ENCODE measurements at places on chromosomes 1 and 21.

- DNase-seq: no peak
Measured at GRCh38 chr1:26838474-26839338, 12.2 kb downstream of the ZDHHC18 start.

- no peak for DNase-seq
Measured at GRCh38 chr1:241271427-241271826, 85.6 kb downstream of the RGS7 start.

DNA sequence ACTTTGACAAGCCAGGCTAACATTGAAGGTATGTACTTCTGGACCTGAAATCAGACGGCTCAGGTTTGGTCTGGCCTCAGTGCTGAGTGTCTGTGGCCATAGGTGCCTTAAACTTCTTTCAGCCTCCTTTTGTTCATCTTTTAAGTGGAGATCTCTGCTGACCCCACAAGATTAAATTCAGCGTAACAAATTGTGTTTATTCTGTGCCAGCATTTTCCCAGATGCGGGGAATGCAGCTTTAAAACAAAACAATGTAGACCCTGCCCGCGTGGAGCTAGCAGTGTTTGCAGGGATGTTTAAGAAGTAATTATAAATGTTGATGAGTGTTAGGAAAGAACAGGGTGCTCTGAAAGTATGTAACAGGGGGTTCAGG lies 923 bp downstream of the CAP1 start:
- no peak for DNase-seq

- DNase-seq: no peak
Measured at GRCh38 chr1:169426174-169426705, 1.0 kb downstream of the CCDC181 start.

DNA sequence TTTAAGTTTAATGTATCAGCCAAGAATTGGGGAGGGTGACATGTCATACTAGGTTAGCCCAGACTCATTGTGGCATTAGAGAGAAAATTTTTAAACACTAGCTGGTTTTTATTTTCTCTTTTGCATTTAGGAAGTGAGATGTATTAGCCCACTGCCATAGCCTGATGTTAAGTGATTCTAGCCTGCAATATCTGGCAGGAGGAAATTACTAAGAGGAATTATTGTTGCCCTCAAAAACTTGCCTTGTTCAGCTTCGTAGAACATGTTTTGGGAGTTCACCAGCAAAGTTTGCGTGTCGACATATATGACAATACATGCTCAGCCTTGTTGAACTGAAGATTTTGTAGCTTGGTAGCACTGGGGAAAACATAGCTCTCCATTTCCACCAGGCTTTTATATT lies 12.5 kb downstream of the ADAM30 start:
- DNase-seq: no peak

DNA sequence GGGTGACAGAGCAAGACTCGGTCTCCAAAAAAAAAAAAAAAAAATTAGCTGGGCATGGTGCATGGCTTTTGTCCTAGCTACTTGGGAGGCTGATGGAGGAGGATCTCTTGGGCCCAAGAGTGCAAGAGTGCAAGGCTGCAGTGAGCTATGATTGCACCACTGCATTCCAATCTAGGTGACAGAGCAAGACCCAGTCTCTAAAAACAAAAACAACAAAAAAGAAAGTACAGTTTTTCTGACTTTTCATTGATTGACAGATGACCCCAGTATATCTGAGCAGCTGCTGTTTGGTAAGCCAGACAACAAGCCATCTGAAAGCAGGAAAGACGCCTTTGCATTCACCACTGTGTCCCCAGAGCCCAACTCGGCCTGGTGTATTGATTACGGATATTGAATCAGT lies 10.9 kb upstream of the DPT start:
- DNase-seq: no peak

DNA sequence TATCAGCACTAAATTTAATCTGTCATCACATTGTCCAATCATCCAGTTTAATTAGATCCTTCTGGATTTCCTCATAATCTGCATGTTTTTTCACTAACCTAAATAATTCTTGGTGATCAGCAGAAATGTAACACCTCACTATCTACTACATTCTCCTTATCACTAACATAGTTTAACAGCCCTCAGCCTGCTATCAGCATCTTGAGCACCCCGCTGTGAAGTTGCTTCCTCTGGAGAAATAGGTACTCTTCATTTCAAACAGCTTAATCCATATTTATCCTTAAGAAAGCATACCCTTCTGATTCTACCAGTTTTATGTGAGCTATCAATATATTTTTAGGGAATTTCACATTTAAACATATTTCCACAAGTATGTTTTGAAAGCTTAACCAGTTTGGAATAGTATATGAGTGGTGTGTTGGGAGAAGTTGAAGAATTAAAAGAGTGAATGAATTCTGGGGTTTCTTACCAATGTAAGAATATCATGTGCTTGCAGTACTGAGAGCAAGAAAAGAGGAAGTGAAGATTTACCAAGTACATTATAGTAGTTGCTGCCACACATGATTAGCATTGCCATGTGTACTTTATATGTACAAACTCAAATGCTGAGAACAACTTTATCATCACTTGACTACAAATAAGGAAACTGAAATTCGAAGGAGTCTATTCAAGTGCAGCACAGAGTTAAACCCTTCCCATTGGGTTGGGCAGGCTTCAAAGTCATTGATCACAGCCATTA lies 771.1 kb upstream of the ADGRL4 start:
- no peak for DNase-seq

- no peak for DNase-seq
Measured at GRCh38 chr1:115311474-115311989, 26.5 kb downstream of the NGF start.

GRCh38 chr1:20602851-20603450 lies 14.1 kb downstream of the CDA start:
- no peak for DNase-seq

DNA sequence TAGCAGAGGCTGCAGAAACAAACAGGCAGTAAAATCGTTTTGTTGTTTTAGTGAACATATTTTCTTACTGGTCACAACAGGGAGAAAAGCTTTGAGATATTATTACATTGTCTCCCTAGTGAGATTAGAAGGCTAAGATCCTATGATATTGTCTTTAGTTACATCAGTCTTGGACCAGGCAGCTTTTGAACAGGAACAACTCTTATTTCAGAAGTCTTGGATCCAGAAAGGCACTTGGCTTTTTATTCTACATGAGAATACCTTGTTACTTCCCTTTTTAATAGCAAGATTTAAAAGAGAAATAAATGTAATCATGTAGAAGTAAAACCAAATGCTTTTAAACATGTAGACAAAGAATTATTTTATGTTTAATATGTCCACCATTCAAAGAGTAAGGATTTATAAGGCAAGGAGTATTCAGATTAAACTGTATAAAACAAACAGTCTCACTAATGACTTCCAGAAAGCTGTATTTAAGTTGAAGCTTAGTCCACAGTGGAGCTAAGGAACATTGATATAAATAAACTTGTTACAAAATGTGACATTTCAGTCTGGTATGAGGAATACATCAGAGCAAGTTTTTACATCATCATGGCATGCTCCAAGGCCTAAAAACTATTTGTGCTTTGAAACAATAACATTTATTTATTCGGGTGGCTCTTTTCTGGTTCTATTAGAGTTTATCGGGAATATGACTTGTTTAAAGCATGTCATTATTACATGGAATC lies 72.2 kb downstream of the PHTF1 start:
- DNase-seq: peak; percentile 31

- no peak for DNase-seq
Measured at GRCh38 chr1:204443260-204443619, 31.6 kb upstream of the PPP1R15B start.

- DNase-seq: no peak
Measured at GRCh38 chr1:45974541-45975269, 157.7 kb downstream of the PIK3R3 start.

- DNase-seq: no peak
Measured at GRCh38 chr1:13600762-13601453, 17.3 kb downstream of the PDPN start.

DNA sequence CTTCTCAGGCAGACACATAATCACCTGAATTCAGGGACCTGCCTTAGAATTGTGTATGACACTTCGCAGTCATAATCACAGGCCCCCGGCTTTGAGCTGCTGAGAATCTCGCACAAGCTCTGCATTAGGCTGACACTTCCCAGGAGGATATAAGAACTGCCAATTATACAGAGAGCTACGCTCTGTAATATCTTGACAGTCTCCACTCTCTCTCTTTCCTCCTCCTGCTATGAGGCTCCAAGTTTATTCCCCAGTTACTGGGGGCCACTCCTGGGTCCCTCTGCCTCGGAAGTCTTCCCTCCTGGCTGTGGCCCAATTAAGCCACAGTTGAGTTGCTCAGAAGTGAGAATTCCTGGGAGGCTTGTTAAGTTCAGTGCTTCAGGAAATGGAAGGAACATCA lies 42.7 kb downstream of the EBNA1BP2 start:
- no peak for DNase-seq

- DNase-seq: no peak
Measured at GRCh38 chr21:42708107-42708506, 54.7 kb downstream of the PDE9A start.

DNA sequence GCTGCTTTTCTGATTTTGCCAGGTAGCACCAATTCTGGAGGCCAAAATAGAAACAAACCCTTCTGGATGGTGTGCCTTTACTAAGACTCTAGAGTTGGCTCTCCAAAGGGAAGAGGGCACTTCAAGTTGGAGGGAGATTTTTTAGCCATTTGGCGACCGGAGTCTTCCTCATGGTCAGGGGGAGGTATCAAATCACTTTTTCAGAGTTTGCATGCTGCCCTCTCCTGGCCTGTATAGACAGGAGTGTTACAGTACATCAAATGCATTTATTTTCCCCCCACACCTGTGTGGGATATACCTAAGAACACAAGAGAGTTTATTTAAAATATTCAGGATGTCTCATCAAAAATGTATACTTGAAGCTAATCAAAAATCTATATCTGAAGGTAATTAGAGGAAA lies 3.2 kb downstream of the GREM2 start:
- no peak for DNase-seq

DNA sequence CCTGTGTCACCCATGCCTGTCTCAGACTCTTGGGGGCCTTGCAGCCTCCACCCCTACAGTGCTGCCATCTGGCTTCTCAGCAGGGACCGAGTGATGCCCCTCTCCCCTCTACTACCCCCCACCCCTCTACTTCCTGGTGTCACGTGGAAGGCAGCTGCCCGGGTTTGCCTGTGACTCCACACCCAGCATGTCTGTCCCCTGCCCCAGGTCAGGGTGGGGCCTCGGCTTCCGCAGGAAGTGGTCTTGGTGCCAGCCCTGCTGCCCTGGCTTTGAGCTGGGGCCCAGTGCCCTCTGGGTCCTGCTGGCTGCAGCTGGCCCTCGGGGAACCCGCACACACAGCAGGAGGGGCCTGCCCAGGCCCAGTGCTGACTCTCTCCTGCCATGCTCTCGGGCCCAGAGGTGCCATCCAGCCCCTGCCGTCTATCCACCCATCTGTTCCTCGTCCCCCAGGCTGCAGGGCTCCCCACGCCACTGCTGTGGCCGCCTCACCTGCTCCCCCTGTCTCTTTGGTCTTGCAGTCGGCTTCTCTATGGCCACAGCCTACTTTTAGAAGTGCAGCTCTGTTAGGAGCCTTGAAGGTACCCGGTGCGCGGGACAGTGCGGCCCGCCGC lies 24.0 kb downstream of the PLCH2 start:
- DNase-seq: no peak

- no peak for DNase-seq
Measured at GRCh38 chr1:106249810-106250209, 806.7 kb upstream of the PRMT6 start.

DNA sequence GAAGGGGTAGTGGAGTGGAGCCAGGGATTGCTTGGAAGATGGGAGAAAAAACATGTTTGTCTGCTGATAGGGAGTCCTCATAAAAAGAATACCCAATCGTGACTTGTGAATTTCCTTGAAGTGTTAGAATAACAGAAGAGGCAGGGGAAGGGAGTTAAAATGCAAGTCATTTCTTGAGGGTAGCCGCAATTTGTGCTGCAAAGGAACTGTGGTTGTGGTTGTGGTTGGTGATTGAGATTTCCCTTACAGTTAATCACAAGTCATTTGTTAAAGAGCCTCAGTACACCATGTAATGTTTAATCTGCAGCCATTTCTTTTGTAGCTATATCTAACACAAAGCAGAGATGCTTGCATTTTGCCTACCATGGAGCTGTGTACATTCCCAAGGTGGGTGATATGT lies 38.5 kb upstream of the EGLN1 start:
- DNase-seq: peak; percentile 15

- no peak for DNase-seq
Measured at GRCh38 chr1:154760469-154760933, 109.6 kb downstream of the KCNN3 start.

GRCh38 chr1:55800503-55800902 lies 585.3 kb upstream of the USP24 start:
- no peak for DNase-seq

GRCh38 chr1:232238009-232238408 lies 391.9 kb downstream of the SIPA1L2 start:
- no peak for DNase-seq

- DNase-seq: no peak
Measured at GRCh38 chr1:1620433-1621139, 5.3 kb downstream of the MIB2 start.

- DNase-seq: no peak
Measured at GRCh38 chr1:186497651-186498050, 36.7 kb upstream of the PDC start.

- peak; percentile 57 for DNase-seq
Measured at GRCh38 chr1:233281711-233282581, 13.6 kb downstream of the PCNX2 start.

GRCh38 chr1:50111503-50111902 lies 2.8 kb downstream of the ELAVL4 start:
- DNase-seq: no peak

DNA sequence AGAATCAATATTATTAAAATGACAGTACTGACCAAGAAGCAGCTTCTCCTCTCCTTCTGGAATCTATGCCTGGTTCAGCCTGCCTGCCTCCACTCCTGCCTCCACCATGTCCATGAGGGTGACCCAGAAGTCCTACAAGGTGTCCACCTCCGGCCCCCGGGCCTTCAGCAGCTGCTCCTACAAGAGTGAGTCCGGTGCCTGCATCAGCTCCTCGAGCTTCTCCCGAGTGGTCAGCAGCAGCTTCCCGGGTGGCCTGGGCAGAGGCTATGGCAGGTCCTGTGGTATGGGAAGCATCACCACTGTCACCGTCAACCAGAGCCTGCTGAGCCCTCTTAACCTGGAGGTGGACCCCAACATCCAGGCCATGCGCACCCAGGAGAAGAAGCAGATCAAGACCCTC lies 822.4 kb upstream of the NEGR1 start:
- no peak for DNase-seq

DNA sequence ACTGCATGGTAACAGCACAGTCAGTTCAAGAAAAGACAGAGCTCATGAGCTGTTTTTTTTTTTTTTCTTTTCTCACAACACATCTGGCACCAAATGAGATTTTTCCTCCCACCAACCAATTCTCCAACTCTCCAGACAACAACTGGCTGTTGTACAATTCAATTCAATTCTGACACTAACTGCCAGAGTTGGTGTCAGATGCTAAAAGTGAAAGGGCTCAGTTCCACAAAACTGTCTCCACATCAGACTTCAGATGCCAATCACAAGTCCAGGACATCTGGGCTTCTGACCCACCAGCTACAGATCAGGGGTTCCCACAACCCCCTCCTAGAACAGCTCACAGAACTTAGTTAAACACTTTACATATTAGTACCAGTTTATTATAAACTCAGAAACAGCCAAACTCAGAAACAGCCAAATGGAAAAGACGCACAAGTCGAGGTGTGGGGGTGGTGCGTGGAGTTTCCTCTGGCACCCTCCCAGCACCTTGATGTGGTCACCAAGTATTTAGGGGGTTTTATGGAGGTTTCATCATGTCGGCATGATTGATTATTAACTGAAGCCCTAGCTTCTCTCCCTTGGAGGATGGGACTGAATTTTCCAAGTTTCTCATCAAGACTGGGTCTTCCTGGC lies 39.2 kb upstream of the LRRC8D start:
- DNase-seq: no peak

Measured in fibroblast of skin of scalp (primary cell).